ENCODE measurements at places on chromosomes 3 and 15.

DNA sequence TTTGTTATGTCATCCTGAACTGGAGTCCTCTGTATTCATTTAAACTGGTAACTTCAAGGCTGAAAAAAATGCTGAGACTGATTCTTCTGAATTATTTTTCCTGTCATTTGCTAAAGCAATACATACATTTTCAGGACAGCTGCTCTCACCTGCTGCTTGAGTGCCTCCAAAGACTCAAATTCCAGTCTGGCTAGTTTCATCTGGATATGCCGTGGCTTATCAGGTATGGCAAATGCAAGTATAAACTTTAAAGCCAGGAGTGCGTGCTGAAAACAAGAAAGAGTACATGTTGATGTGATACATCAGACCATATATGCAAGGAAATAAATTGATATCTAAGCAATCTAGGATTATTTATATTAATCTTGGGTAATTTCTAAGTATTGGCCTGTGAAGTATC, 146.1 kb downstream of the SNRK start:
- no peak for DNase-seq

DNA sequence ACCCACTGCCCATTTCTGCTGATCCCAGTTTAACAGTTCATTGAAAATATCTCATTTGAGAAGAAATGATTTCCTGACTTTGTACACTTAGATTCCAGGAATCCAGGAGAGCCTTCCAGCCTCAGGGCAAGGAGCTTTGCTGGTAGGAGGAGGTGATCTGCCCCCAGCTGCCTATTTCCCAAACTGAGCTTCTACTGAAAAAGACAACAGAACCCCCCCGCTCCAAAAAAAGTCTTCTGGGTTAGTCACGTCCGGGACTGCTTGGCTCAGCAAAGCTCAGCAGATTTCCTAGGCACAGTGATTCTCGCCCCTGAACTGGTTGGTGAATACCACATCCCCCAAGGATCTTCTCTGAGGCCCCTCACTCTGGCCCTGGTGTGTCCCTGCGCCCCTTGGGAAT, 13.1 kb downstream of the SLC6A6 start:
- DNase-seq, result no peak

DNA sequence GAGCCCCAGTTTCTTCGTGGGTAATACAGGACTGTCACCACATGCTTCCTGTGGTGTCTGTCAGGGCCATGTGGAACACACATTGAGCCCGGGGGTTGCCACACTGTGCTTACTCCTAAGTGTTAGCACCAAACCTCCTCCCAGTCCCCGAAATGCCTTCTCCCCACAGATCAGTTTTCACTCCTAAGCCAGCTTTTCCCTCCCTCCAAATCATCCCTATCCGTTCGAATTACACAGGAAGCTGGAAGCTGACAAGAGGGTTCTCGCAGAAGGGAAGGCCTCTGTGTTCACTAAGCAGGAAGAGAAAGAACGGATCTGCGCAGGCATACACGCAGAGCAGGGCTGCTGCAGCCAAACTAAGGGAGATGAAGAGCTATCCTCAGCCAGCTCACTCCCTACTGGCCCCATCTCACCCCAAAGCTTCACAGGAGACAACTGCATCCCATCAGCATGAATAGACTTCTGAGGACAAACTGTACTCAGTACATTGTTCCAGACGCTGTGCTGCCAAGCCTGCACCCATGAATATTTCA, 32.3 kb downstream of the XXYLT1 start:
- no peak for DNase-seq

- no peak for DNase-seq
Observed at GRCh38 chr3:57729334-57730045, 26.6 kb upstream of the SLMAP start.

DNA sequence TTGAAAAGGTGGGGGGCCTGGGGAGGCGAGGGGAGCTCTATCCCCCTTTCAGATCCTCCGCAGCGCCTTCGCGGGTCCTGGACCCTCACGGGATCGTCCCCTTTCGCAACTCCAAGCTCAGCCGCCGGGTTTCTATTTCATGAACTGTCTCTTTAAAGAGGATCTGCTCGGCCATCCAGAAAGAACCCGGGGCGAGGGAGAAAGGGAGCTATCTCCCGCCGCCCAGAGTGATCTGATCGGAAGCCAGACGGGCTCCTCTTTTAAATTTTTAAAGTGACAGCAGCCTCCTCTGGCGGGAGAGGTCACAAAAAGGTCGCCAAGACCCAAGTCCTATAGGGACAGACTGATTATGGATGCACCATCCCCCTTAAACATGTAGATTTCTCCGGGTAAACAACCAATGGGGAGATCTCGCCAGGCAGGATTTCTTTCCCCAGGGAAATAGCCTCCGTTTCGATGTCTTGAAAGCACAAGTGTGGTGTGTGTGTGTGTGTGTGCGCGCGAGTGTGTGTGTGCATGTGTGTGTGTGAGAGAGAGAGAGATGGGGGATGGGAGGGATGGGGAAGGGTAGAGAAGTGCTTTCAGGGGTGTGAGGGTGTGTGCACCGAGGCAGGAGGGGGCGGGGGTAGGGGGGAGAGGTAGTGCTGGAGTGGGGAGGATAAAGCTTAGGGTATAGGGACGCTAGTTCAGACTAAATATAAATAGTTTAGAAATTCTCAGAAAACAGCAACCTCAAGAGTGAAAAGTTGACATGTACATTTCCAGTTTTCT, 516.1 kb downstream of the MECOM start:
- no peak for DNase-seq

All from stimulated activated CD4-positive, alpha-beta T cell treated with anti-CD3 and anti-CD28 coated beads, Interleukin-1b, Interleukin-23, amount 100 ng/mL, for 1 hour (primary cell).